ENCODE measurements at places on chromosomes 16 and 17.

DNA sequence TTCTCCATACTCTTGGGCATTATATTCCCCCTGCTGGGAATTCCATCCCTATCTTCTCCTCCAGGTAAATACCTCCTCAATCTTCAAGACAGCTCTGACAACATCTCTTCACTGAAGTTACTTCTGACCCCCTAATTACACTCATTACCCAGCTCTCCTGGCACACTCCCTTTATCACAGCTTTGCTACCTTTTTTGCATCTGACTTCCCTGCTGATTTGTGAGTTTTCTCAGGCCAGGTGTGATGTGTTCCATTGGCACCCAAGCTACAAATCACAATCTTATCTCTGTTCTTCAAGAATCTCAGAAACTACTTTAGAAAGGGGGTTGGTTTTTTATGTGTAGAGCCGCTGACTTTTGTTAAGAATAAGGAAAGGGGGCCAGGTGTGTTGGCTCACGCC lies 14.0 kb downstream of the CLEC19A start:
- DNase-seq, result no peak

DNA sequence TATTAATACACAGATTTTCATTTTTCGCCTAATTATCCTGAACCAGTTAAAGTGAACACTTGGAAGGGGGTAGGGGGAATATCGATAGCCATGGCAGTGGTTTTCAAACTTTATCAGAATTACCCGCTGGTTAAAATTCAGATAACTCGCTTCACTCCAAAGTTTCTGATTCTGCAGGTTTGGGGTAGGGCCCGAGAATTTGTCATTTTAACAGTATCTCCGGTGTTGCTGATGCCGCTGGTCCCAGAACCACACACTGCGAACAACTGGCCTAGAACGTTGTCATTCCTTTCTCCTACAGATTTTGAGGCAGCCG lies 313 bp upstream of the NSRP1 start:
- no peak for DNase-seq

DNA sequence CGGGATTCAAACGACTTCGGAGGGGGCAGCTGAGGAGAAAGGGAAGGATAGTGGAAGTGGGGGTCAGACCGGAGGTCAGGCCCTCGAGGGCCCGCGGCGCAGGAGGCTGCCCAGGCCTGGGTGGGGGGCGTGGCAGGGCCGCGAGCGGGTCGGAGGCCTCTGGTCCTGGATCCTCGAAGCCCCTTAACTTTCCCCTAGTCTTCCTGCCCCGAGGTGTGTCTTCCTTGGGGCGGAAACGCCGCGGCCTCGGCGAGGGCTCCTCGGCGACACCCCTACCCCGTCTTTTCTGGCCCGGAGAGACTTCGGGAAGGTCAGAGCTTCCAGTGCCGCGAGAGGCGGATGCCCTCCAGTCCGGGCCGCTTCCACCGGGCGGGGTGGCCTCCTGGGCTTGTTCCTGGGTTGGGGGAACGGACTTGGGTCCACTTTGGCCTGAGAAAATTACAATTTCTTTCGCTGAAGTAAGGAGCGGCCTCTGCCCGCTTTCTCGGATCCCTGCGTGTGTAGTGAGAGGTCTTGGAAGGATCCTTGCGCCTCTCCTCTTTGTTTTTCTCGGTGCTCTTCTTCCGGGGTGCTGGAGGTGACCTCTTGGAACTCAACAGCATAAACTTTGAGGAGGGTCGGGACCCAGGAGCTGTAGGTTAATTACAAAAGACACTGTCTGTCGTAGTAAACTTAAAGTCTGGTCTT lies 491 bp downstream of the IST1 start:
- no peak for DNase-seq

- DNase-seq, result peak; percentile 23
These were observed 142.2 kb downstream of the RAB11FIP4 start for GRCh38 chr17:31533546-31534155.

DNA sequence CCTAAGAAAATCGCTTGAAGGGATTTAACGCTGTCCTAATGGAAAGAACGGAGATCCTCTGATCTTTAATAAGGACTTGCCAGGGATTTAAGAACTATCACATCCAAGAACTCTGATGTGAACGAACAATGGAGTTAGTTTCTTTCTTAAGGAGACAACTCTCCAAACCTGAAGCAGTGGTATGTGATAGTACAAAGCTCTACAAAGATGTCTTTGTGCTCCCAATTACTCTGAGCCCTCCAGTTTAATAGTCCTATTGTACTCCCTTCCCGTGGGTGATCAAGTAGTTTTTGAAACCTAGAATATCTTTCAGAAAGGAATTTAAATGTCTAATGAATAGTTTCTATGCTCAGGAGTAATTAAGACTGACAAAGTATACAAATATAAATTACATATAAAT lies 123.8 kb downstream of the FTO start:
- no peak for DNase-seq

GRCh38 chr17:7838090-7839075 lies 4.4 kb downstream of the KDM6B start:
- no peak for DNase-seq

- DNase-seq, result no peak
These were observed 8.1 kb upstream of the KIFC3 start for GRCh38 chr16:57810197-57811031.

DNA sequence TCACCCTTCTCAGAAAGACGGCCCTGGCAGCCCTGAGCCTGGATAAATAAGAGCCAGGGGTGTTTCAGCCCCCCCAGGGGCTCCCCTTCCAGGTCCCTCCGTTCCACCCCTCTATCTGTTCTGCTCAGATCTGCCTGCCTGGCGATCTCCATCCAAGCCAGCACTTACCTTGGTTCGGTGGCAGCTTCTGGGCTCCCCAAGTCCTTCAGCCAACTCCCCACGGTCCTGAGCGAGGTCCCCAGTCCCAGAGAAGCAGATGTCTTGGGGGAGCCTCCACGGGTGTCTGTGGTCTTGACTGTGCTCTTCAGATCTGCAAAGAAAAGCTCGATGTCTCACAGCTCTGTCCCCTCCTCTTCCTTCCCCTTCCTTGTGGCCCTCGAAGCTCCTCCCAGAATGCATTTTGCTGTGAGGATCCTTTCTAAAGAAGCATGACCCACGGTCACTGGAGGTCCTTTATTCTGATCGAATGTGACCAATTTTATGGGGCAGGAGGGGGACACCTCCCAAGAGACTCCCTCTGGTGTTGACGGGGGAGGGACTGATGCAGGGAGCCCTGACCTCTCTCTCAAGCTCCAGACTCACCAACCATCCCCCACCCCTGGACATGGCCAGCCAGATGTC lies at the start of gene PIK3R6:
PIK3R6 (minus strand) TSS at position 314 of the 621 bp plus-strand sequence. CDS start 17,880 bp downstream, outside the sequence.
- no peak for DNase-seq

- DNase-seq, result no peak
These were observed 52.4 kb downstream of the ANKRD11 start for GRCh38 chr16:89437991-89438390.

- no peak for DNase-seq
These were observed 29.5 kb upstream of the BRD7 start for GRCh38 chr16:50398336-50398735.

DNA sequence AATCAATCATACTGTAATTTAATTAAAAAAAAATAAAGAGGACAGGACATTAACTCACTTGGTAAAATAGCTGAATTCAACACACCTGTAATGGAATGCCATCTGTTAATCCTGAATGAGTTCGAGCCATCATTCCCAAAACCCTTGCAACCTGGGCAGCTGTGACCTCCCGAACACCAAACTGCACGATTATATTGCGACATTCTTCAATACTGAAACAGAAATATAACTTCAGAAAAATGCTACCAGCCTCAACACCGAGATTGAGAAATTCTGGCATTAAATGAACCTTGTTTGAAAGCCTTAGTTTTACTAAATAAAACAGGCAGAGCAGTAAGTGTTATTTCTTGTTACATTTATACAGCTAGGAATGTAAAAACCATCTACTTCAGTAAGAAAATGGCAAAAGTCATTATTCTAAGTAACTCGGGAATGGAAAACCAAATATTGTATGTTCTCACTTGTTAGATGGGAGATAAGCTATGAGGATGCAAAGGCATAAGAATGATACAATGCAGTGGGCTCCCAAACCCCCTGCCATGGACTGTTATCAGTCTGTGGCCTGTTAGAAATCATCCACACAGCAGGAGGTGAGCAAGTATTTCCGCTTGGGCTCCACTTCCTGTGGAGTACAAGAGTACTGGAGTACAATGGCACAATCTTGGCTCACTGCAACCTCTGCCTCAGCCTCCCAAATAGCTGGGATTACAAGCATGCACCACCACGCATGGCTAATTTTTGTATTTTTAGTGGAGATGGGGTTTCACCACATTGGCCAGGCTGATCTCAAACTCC lies 46.5 kb downstream of the CNOT1 start:
- DNase-seq, result no peak

- no peak for DNase-seq
These were observed 7.6 kb upstream of the SLC47A2 start for GRCh38 chr17:19723964-19724363.

DNA sequence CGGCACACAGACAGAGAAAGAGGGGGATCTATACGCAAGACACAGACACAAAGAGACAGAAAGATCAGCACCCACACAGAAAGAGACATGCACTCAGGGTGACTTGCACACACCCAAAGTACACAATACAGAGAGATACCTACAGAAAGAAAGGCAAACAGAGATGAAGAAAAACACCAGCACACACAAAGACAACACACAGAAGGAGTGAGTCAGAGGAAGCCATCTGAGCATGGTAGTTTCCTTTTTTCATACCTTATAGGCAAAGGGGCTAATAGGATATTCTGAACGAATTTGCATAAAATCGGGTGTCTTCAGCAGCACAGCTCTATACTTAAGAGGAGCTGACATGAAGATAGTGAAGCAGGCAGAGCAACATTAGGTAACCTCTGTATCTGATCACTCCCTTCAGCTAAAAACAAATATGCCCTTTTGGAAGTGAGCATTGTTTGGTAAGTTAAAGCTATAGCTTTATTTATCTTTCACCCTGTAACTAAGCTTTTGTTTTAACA lies 198.6 kb downstream of the AATF start:
- DNase-seq, result no peak

DNA sequence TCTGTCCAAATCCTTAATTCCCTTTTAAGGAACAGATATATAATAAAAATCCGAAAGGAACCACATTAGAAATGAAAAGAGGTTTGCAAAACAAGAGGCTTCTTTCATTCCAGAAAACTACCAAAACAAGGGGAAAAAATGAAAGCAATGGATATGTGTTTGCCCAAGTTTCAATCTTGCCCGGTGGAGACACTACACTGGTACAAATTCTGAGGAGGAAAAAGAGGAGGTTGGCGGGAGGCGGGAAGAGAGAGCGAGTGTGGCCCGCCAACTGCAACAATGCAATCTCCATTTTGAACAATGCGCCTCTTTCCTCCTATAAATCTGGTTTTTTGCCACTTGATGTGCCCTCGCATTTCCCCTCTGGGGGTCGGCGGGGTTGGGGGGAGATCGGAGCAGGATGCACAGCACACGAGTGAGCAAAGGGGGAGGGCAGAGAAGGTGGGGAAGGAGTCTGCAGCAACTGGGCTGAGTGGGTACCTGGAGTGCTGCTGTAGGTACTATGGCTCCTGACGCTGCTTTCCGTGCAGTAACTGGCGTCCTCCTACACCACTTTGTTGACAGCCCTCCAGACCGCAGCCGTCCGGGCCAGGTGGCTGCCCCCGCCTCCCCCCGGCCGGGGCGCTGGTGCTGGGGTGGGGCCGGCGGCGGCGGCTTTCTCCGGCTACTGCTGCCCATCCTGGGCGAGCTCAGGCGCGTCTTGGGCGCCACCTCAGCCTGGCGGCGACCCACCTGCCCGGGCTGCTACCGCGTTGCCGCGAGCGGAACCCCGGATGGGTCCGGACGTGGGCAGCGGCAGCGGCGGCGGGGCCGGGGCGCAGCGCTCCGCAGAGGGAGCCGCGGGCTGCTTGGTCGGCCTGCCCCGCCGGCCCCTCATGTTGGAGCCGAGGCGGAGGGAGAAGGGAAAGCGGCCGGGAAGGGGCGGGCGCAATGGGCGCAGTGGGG lies 93.8 kb upstream of the PLEKHM1 start:
- no peak for DNase-seq

DNA sequence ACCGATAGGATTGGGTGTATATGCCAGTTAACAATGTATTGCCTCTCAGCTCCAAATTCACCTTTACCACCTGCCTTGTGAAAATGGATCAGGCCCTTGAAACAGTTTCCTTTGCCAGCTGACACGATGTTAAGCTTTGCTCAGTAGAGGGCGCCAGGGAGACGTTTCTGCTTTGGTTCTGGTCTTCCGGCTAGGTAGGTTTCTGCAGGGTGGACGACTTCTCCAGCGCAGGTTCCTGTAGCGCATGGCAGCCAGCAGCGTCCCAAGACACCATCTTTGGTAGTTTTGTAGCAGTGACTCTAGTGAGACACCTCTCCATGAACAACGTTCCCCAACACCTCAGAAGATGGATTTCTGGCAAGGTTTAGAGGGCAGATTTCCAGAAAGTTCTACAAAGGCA lies 24.0 kb downstream of the SYCE1L start:
- DNase-seq, result no peak

GRCh38 chr16:66878067-66878466 lies 2.2 kb upstream of the PDP2 start:
- no peak for DNase-seq
